Aorta (tissue), 5 donors: ENCODE measurements at places on chromosomes 4 and X.

DNA sequence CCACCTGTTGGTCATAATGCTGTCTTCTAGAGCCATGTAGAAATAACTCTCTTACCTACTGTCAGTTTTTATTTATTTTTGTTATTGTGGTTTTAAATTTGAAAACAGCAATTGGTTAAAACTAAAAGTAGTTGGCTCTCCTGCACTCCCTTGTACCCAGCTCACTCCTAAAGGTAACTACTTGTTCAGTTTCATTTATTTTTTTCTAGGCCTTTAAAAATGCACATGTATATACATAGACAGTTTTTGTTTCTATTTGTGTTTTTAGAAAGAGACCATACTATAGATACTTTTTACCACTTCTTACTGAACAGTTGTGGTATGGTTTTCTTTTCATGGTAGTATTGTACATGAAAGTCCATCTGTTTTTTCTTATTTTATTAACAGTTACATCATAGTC, 16.8 kb downstream of the SMAD1 start:
- no peaks in the 10 kb centered on the region for H3K27me3 ChIP-seq
- no peak for DNase-seq
- no peaks in the 10 kb centered on the region for H3K36me3 ChIP-seq
- no peak overlapping the region for H3K27ac ChIP-seq
- H3K4me1 ChIP-seq = peaks cover 9% of the 10 kb centered on the region

GRCh38 chr4:25089051-25089763, 58.5 kb upstream of the LGI2 start:
- no peak overlapping the region for H3K4me3 ChIP-seq
- H3K27me3 ChIP-seq = no peaks in the 10 kb centered on the region

DNA sequence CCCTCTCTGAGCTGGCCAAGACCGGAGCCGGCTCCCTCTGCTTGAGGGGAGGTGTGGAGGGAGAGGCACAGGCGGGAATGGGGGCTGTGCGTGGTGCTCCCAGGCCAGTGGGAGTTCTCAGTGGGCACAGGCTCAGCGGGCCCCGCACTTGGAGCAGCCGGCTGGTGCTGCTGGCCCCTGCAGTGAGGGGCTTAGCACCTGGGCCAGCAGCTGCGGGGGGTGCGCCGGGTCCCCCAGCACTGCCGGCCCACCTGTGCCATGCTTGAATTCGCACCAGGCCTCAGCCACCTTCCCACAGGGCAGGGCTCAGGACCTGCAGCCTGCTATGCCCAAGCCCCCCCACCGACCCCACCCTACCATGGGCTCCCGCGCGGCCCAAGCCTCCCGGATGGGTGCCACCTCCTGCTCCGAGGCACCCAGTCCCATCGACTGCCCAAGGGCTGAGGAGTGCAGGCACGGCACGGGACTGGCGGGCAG, 602.5 kb downstream of the KCTD8 start:
- no peak for DNase-seq
- H3K27ac ChIP-seq = no peak overlapping the region
- no peaks in the 10 kb centered on the region for H3K27me3 ChIP-seq
- no peaks in the 10 kb centered on the region for H3K4me1 ChIP-seq

DNA sequence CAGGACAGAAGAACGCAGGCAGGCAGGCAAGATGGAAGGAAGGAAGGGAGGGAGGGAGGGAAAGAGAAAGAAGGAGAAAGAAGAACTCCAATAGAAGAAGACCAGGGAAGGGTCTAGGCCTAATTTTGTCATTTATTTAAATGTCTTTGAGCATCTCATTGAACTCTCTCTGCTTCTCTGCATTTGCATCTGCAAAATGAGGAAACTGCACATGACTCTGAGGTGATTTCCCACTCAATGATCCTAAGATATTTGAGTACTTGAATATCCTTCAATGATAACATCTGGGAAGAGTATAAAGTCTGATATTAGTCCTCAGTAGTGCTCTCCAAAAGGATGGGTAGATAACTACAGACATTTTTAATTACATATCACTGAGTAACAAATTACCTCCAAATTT, 33.1 kb upstream of the RBPJ start:
- no peaks in the 10 kb centered on the region for H3K27me3 ChIP-seq
- no peak overlapping the region for H3K4me3 ChIP-seq
- no peak for DNase-seq
- H3K27ac ChIP-seq = no peak overlapping the region

DNA sequence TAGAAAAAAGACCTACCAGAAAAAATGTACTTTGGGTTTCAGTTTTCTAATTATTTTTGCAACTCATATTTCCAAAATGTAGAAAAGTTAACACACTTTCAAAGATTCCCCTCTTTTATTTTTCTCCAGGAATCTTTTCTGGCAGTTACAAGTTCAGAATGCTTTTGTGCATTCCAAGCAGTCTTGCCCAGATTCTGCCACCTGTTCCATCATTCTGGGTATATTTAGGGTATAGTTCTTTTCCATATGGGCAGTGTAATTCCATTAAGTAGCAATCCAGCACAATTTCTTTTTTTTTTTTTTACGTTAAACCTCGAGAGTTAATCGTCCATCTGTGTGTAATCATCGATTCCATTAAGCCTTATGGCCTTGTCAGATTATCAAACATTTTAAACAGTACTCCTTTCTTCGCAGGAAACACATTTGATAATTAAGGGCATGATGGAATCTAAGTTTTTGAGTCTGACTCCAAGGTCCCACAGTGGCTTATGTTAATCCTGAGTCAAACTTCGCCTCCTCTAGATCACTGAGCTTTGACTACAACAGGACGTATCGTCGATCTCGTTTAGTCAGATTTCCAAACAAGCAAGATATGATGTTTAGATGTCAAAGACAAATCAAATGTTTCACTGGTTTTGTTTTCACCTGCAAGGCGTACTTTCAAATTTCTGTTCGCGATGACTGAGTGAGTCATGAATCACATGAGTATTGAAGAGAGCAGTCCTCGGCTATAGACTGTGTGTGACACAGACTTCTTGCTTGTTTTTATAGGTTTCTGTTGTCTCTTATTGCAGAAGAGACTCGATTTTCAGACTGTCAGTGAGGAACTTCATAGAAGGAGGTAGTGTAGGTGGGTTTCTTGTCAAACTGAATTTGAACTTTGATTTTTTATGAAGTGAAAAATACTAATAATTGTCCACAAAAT, 118.9 kb upstream of the GK2 start:
- no peaks in the 10 kb centered on the region for H3K36me3 ChIP-seq
- H3K27me3 ChIP-seq = no peaks in the 10 kb centered on the region
- no peak for DNase-seq
- no peak overlapping the region for H3K4me3 ChIP-seq
- no peak overlapping the region for H3K27ac ChIP-seq

DNA sequence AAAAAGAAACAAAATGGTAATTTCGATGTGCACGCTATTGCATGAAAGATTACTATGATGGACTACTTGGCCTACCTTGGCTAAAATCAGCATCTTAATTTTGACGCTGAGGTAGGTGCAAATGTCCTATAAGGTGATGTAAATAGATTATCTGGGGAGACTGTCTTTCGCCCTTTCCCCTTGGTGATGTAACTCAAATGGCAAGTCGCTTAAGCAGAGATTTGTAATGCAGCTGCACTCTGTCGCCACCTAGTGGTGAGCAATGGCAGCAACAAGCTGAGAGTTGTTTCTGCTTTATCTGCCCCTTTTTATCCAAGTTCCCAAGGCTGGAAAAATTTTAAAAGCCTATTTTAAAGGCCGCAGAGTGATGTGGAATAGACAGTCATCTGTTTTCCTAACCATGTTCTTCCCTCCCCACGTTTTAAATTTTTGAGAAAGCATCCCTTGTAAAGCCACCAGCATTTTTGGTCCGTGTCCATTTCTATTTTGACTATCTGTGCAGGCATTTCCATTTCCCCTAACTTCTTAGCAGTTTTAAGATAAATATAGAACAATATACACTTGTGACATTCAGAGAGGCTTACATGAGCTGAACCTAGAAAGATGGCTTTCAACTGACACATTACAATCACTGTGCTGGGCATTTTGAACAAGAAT, 62.4 kb upstream of the PDLIM3 start:
- peak; percentile 93 for DNase-seq
- no peaks in the 10 kb centered on the region for H3K4me1 ChIP-seq
- H3K27ac ChIP-seq = peak overlapping the region; percentile 89

- H3K36me3 ChIP-seq = no peaks in the 10 kb centered on the region
- H3K27ac ChIP-seq = no peak overlapping the region
- no peak overlapping the region for H3K4me3 ChIP-seq
- DNase-seq = no peak
- H3K27me3 ChIP-seq = no peaks in the 10 kb centered on the region
These were observed 459.7 kb downstream of the MID1IP1 start for GRCh38 chrX:39260965-39261364.

DNA sequence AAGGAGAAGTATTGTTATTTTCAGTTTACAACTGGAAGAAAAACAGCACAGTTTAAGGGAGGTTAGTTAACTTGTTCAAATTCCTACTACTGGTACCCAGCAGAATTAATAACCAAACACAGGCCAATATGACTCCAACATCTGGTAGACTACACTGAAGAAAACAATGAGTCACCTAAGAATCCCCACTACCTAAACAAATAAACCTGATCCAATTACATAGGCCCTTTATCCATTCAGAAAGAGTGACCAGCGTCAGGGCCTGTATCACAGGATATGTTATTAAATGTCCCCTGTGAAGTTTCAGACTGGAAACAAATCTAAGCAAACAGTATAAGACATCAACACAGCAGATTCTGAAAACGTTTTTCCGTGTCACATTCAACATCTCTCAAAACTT, 492.5 kb upstream of the INTU start:
- H3K4me1 ChIP-seq = no peaks in the 10 kb centered on the region
- no peak overlapping the region for H3K4me3 ChIP-seq
- no peaks in the 10 kb centered on the region for H3K36me3 ChIP-seq
- no peaks in the 10 kb centered on the region for H3K27me3 ChIP-seq

GRCh38 chrX:43969504-43970501, 3.4 kb downstream of the NDP start:
- no peaks in the 10 kb centered on the region for H3K4me1 ChIP-seq
- no peak for DNase-seq
- no peaks in the 10 kb centered on the region for H3K27me3 ChIP-seq
- H3K36me3 ChIP-seq = no peaks in the 10 kb centered on the region
- no peak overlapping the region for H3K4me3 ChIP-seq

GRCh38 chr4:74397748-74398426, 32.9 kb downstream of the EREG start:
- no peak for DNase-seq
- no peak overlapping the region for H3K27ac ChIP-seq
- H3K27me3 ChIP-seq = no peaks in the 10 kb centered on the region
- H3K4me1 ChIP-seq = no peaks in the 10 kb centered on the region
- H3K4me3 ChIP-seq = no peak overlapping the region
- no peaks in the 10 kb centered on the region for H3K36me3 ChIP-seq

GRCh38 chrX:109274806-109275205, 207.1 kb downstream of the GUCY2F start:
- H3K27ac ChIP-seq = no peak overlapping the region
- DNase-seq = no peak
- H3K4me1 ChIP-seq = no peaks in the 10 kb centered on the region
- H3K36me3 ChIP-seq = no peaks in the 10 kb centered on the region

DNA sequence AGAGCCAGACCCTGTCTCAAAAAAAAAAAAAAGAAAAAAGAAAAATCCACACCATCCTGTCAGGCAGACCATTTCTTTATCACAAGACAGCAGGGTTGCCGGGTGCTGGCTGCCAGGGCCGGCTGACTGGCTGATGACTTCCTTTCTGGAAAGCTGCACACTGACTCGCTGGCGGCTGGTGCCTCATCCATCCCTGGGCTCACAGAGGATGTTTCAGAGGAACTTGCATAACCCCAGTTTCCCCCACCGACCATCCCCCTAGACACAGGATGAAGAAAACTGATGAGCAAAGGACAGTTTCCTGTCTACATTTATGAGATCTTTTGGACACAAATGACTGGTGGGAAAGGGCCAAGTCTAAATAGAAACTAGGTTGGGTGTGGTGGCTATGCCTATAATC, 14.1 kb downstream of the HPSE start:
- no peaks in the 10 kb centered on the region for H3K4me1 ChIP-seq
- no peaks in the 10 kb centered on the region for H3K36me3 ChIP-seq
- no peaks in the 10 kb centered on the region for H3K27me3 ChIP-seq
- DNase-seq = peak; percentile 75

DNA sequence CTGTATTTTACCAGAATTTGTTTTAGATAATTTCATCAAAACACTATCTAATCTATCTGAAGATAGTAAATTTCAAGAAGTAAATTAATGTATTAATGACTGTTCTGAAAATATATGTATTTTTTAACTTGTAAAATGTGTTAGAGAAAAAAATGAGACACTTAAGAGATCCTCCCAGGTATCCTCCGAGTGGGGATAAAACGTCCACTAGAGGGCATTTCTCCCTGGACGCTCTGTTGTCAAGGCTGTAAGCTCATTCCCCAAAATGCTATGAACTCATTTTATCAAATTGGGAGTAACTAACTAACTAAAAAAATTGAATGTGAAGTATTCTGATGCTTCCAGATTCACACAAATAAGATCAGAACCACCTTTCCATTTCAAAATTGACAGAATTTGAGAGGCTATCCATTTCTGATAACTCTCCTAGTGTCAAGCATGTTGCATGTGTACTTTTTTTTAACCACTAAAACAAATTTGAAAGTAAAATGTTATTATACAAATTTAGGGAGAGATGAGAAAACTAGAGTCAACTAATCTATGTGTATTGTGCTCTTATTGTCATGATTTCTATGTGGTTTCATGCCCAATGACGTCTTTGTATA, 337.3 kb upstream of the HS3ST1 start:
- no peak for DNase-seq
- H3K27ac ChIP-seq = no peak overlapping the region
- H3K36me3 ChIP-seq = no peaks in the 10 kb centered on the region
- H3K4me1 ChIP-seq = no peaks in the 10 kb centered on the region

DNA sequence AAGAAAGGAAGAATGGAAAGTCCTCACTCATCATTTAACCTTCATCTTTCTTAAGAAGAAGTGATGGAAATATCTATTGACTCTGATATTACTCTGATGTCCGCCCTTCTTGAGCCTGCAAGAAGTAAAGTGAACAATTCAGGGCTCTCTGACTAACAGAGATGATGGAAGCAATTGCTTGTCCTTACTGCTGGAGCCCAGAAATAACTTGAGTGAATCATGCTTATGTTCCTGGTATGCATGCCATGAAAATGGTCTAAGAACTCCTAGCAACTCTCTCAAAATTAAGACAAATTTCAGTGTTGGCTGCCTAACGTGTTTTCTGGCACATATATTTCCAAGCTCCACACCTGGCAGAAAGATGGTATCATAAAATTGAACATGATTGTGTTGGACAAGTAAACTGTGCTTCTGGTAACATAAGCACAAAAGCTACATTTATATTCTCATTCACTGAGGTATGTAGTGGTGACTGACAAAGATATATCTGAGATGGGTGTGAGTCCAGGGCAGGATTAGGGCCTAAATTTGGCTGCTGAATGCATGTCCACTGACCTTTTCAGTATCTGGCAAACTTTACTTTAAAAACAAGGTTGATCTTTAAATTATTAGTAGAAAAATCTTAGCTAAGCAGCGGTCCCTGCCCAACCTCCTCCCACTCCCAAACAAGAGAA, 109.2 kb upstream of the OTUD4 start:
- no peaks in the 10 kb centered on the region for H3K4me1 ChIP-seq
- H3K27me3 ChIP-seq = no peaks in the 10 kb centered on the region
- no peaks in the 10 kb centered on the region for H3K36me3 ChIP-seq

GRCh38 chr4:72577211-72577610, 8.2 kb upstream of the ADAMTS3 start:
- no peaks in the 10 kb centered on the region for H3K27me3 ChIP-seq
- no peak for DNase-seq
- H3K27ac ChIP-seq = no peak overlapping the region
- H3K4me1 ChIP-seq = no peaks in the 10 kb centered on the region

- H3K27me3 ChIP-seq = no peaks in the 10 kb centered on the region
- H3K4me3 ChIP-seq = no peak overlapping the region
- no peaks in the 10 kb centered on the region for H3K4me1 ChIP-seq
- H3K36me3 ChIP-seq = no peaks in the 10 kb centered on the region
- DNase-seq = no peak
These were observed 69.2 kb downstream of the MTNR1A start for GRCh38 chr4:186486172-186486571.
